Activated naive CD8-positive, alpha-beta T cell treated with anti-CD3 and anti-CD28 coated beads for 36 hours (primary cell): ENCODE measurements at places on chromosomes 1 and 21. TPM values are rescaled to one million over a fixed set of nuclear protein-coding genes. Genes with fewer than 3 reads are reported as not detected.

DNA sequence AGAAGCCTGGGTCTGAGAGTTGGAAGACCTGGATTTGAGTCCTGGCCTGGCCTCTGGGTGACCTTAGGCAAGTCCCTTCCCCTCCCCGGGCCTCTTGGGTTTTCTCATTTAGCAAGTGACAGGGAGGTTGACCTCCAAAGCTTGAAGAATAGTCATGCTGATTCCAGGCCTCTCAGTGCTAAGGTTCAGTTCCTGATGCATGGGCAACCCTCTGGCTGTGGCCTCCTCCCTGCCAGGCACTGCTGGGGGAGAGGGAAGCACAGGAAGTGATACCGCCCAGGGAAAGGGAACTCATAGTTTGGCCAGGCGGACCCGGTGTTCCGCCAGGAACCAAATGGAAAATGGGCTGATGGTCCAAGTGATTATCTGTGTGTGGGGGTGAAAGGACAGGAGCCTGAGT lies 23.6 kb upstream of the WASF2 start:
- H3K4me3 ChIP-seq, result no peak overlapping the region
- DNase-seq, result no peak
- peaks cover 11% of the 10 kb centered on the region for H3K4me1 ChIP-seq
- H3K27ac ChIP-seq, result no peak overlapping the region
- H3K27me3 ChIP-seq, result no peaks in the 10 kb centered on the region

GRCh38 chr1:224333309-224333926 lies 3.4 kb upstream of the NVL start:
- H3K27me3 ChIP-seq, result no peaks in the 10 kb centered on the region
- DNase-seq, result no peak
- peaks cover 19% of the 10 kb centered on the region for H3K4me1 ChIP-seq
- H3K36me3 ChIP-seq, result no peaks in the 10 kb centered on the region
- H3K4me3 ChIP-seq, result no peak overlapping the region
- no peak overlapping the region for H3K27ac ChIP-seq

GRCh38 chr21:31284797-31285397 lies 59.2 kb downstream of the TIAM1 start:
- no peak overlapping the region for H3K27ac ChIP-seq
- no peak overlapping the region for H3K4me3 ChIP-seq
- H3K27me3 ChIP-seq, result no peaks in the 10 kb centered on the region
- H3K36me3 ChIP-seq, result peaks cover 10% of the 10 kb centered on the region

DNA sequence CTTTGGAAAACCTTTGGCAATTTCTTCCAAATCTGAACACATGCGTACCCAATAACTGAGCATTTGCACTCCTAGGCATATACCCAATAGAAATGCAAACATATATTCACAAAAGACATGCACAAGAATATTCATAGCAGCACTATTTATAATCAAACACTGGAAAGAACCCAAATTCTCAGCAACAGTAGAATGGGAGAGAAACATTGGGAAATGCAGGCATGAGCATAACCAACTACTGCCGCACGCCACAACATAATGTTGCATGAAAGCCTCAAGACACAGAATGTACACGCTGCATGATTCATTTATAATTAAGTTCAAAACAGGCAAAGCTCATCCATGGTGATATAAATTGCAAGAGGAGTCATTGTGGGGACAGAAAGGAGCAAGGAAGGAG lies 69.5 kb upstream of the FBXO28 start:
- no peak overlapping the region for H3K4me3 ChIP-seq
- peaks cover 2% of the 10 kb centered on the region for H3K4me1 ChIP-seq
- no peaks in the 10 kb centered on the region for H3K36me3 ChIP-seq
- H3K27me3 ChIP-seq, result peaks cover 26% of the 10 kb centered on the region
- DNase-seq, result no peak

DNA sequence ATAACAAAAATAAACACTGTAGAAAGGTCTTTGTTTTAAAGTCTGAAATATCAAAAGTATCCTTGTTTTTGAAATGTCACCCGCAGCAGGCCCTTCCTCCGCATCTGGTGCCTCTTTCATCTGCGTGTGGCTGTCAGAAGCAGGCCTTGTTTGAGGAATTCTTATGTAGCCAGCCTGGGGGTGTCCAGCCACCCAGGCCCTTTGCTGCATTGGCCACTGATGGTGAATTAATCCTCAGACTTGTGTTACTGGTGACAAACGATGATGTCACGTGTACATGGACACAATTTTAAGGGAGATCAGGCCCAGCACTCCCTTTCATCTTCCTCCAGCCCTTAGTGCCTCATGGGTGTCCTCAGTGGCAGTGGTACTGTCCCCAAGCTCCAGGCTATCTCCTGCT lies 208.0 kb upstream of the GALNT2 start:
- no peaks in the 10 kb centered on the region for H3K27me3 ChIP-seq
- no peak overlapping the region for H3K27ac ChIP-seq
- DNase-seq, result no peak
- H3K36me3 ChIP-seq, result no peaks in the 10 kb centered on the region

DNA sequence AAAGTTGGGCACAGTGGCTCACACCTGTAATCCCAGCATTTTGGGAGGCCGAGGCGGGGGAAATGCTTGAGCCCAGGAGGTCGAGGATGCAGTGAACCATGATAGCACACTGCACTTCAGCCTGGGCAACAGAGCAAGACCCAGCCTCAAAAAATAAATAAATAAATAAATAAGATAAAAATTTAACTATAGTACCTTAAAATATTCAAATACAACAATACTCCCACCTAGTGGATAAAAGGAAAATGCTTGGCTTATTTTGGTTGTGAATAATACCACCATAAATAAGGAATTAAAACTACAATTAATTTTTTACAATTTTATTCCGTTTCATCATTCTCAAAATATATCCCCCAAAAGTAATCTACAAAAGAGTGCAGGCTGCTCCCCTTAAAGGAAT lies 8.1 kb downstream of the PSMG1 start:
- peaks cover 10% of the 10 kb centered on the region for H3K4me1 ChIP-seq
- H3K4me3 ChIP-seq, result no peak overlapping the region
- no peak for DNase-seq
- peaks cover 45% of the 10 kb centered on the region for H3K36me3 ChIP-seq

DNA sequence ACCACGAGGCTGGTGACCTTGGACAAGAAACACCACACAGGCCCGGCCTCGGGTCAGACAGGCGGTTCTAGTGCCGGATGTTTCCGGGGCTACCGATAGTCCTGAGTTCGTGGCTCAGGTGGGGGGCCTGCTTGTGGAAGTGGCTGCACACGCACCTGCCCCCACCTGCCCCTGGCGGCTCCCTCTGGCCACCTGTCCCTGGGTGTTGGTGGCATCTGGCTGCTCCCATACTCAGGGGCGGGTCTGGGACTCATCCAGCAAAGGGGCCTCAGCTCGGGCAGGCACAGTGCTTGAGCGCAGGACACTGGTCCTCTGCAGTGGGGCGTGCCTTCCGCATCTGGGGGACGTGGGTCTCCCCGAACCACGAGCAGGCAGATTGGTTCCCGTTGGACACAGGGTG lies 33.6 kb downstream of the TP73 start:
- H3K4me1 ChIP-seq, result no peaks in the 10 kb centered on the region
- no peaks in the 10 kb centered on the region for H3K27me3 ChIP-seq
- no peaks in the 10 kb centered on the region for H3K36me3 ChIP-seq
- H3K27ac ChIP-seq, result no peak overlapping the region
- no peak overlapping the region for H3K4me3 ChIP-seq
- no peak for DNase-seq

DNA sequence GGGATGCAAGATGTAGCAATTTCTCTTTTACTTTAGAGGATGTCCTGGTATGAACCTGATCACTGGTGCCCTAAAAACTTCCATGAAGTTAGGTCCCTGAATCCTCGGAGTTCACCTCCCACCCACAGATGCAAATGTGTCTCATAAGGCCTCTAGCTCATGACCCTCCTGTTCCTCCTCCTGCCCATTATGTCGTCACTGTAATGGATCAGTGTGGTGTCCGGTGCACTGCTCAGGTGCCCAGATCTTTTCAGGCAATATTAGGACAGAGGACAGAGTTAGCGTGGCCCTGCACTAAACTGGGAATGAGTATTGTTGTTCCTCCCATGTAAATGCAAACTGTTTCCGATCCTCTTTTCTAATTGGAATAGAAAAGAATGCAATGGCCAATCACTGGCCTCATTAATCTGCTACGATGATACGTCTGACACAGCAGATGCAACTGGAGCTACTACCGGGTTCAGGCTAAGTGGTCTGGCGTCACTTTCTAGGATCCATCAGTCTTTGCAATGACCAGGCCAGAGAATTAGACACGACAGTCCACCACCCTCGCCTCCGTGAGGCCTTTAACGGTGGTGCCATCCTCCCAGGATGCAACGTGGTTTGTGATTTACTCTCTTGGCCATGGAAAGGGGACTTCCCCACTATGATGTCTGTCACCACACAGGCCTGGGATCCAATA lies 3.4 kb upstream of the COL6A2 start:
- H3K36me3 ChIP-seq, result peaks cover 2% of the 10 kb centered on the region
- H3K4me3 ChIP-seq, result no peak overlapping the region
- no peaks in the 10 kb centered on the region for H3K27me3 ChIP-seq

SEMA6C gene
- 1.4 TPM for total RNA-seq

ARHGEF16 gene
- total RNA-seq, result not detected

FAM89A gene
- 15.2 TPM for total RNA-seq

KRTAP12-2 gene
- not detected for total RNA-seq

COL11A1 gene
- total RNA-seq, result not detected

SPRR5 gene
- not detected for total RNA-seq

PRR9 gene
- total RNA-seq, result not detected

ZNF593OS gene
- total RNA-seq, result not detected
